ENCODE measurements at places on chromosomes 1 and 21. TPM values are rescaled to one million over a fixed set of nuclear protein-coding genes. Genes with fewer than 3 reads are reported as not detected.

BSND gene
- total RNA-seq = not detected

LRRIQ3 gene
- total RNA-seq = 2.0 TPM

EVI5 gene
- total RNA-seq = 29.1 TPM

MYBPHL gene
- total RNA-seq = not detected

ADARB1 gene
- 16.3 TPM for total RNA-seq

RAD54L gene
- 1.2 TPM for total RNA-seq

TXNDC12 gene
- 44.9 TPM for total RNA-seq

TAS1R2 gene
- total RNA-seq = not detected

HIVEP3 gene
- total RNA-seq = 2.6 TPM

CD34 gene
- 65.6 TPM for total RNA-seq

PRR9 gene
- not detected for total RNA-seq

HFM1 gene
- total RNA-seq = 3.8 TPM
